ENCODE measurements at places on chromosomes 2 and 18. TPM values are rescaled to one million over a fixed set of nuclear protein-coding genes. Genes with fewer than 3 reads are reported as not detected.

DNA sequence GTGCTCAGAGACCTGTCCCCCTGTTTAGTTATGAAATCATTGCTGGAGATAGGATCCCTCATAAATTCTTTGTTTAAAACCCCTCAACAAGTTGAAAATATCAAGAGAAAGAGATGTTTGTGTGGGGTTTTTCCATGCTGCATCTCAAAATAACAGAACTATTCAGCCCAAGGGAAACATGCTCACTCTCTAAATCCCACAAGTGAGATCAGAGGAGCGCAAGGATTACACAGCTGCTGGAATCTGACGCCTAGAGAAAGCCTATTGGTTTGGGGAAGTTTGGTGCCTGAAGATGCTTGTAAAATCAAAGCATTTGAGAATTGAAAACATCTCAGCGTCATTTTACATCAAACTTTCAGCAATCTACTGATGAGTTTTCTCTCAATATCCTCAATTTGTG lies 7.9 kb downstream of the FSHR start:
- DNase-seq, result no peak
- H3K4me1 ChIP-seq, result no peaks in the 10 kb centered on the region
- H3K27me3 ChIP-seq, result no peaks in the 10 kb centered on the region
- H3K36me3 ChIP-seq, result no peaks in the 10 kb centered on the region

GRCh38 chr2:5548991-5549715 lies 143.0 kb upstream of the SOX11 start:
- no peaks in the 10 kb centered on the region for H3K4me1 ChIP-seq
- H3K27me3 ChIP-seq, result no peaks in the 10 kb centered on the region

DNA sequence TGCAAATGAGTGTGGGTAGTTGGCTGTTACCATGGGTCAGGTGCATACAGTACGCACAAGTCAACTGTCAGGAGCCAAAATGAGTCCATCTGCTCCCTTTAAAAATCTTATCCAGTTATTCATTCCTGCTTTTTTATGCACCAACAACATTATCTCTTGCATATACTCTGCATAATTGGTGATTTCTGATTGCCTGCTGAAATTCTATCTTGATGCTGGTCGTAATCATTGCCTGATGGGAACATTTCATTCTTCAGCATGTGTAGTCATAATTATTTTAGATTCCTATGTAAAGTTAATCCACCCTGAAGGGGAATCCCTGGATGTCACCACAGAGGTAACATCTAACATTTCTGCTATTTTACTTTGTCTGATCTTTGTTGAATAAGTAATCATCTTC lies 102.2 kb upstream of the RND3 start:
- H3K36me3 ChIP-seq, result no peaks in the 10 kb centered on the region
- DNase-seq, result no peak
- no peak overlapping the region for H3K27ac ChIP-seq
- H3K27me3 ChIP-seq, result no peaks in the 10 kb centered on the region
- no peak overlapping the region for H3K4me3 ChIP-seq

DNA sequence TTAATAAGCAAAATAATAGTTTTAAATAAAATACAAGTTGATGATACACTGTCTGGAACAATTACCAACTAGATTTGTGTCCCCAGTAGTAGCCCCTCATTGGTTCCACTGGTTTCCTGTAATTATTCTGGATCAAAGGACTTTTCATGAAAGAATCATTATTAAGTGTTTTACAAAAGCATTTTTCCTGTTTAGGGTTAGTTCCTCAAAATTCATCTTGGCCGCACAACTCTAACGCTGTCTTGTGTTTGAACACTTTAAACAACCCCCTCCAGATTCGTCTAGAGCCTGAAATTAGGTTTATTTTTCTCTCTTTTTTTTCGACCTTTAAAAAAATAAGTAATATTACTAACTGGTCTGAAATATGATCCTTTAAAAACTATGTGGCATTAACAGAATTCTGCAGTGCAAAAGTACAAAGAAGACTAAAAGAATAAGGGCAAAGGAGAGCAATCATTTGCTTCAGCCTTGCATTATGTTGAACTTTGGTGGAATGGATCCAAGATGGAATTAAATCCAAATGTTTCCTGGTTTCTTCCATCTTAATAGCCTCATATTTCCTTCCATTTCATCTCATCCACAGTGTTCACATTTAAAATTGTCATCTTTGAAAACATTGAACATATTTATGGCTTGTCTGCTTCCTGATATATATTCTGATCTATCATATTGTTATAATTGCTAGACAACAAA lies 678.4 kb downstream of the IRS1 start:
- H3K36me3 ChIP-seq, result no peaks in the 10 kb centered on the region
- no peak overlapping the region for H3K27ac ChIP-seq
- no peaks in the 10 kb centered on the region for H3K4me1 ChIP-seq
- DNase-seq, result no peak
- H3K4me3 ChIP-seq, result no peak overlapping the region

GRCh38 chr18:906416-907114 lies 1.9 kb downstream of the ADCYAP1 start:
- no peaks in the 10 kb centered on the region for H3K36me3 ChIP-seq
- peak overlapping the region; percentile 79 for H3K4me3 ChIP-seq
- peaks cover 16% of the 10 kb centered on the region for H3K4me1 ChIP-seq
- H3K27ac ChIP-seq, result no peak overlapping the region
- H3K27me3 ChIP-seq, result peaks cover 73% of the 10 kb centered on the region

DNA sequence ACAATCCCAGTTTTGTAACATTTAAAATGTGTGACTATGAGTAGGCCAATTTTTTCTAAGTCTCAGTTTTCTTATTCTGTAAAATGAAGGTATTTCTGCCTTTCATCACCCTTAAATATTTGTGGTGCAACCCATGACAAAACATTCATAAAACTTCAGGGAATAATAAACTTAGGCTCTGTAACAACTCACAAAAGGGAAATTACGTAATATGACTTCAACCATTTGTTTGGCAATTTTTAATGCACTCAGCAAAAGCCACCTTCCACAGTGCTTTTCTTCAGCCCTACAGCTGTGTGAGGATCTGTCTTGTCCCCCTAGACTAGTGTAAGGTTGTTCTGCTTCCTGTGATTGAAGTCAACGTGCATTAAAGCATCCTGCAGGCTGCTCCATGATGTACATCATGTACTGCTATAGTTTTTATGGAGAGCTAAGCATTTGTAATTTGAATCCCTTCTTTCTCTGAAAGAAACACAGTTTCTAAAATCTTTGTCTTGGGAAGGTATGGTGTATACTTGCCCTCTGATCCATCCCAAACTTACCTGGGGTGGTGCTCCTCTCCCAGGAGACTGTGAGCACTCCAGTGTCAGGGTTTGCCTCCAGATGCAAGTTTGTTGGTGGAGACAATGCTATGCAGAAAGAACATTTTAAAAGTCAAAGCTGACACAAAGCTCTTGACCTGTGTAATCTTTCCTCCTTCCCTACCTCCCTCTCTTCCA lies 39.1 kb downstream of the FN1 start:
- H3K27me3 ChIP-seq, result peaks cover 25% of the 10 kb centered on the region
- no peak for DNase-seq
- no peak overlapping the region for H3K4me3 ChIP-seq
- no peaks in the 10 kb centered on the region for H3K4me1 ChIP-seq
- H3K36me3 ChIP-seq, result no peaks in the 10 kb centered on the region

DNA sequence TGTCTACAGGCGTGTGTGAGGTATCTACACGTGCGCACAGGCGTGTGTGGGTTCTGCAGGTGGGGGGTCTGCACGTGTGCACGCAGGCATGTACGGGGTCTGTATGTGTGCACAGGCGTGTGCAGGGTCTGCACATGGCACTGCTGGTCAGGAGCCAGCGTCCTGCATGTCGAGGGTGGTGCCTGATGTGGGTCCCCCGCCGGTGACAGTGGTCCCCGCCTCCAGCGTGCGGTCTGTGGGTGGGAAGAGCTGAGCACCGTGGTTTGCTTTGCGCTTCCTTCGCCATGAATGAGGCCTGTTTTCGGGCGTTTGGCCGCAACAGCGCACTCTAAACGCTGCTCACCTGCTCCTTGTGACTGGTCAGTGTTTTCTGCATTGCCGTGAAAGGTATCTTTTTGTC lies 57.2 kb downstream of the CTDP1 start:
- DNase-seq, result no peak

DNA sequence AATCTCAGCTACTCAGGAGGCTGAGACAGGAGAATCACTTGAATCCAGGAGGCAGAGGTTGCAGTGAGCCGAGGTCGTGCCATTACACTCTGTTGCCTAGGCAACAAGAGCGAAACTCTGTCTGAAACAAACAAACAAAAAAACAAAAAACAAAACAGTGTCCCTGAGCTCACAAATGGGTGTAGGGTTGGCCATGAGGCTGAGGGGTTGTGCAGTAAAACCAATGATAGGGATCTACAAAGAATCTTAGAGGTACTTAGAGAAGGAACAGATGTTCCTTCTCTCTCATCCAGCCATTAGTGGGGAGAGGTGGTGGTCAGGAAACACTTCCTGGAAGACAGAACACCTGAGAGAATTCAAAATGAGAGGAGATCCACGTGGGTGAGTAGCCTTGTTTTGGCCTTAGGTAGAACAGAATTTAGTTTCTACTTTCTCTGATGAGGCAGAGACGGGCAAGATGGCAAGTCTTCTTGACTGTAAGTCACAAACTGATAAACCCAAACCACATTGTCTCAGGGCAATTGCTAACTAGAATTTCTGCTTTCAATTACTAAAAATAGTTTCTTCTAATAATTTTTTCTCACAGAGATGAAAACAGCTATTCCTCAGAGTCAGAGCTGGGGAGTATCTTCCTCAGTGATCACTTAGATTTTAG lies 61.5 kb upstream of the PPM1B start:
- H3K4me3 ChIP-seq, result no peak overlapping the region
- no peaks in the 10 kb centered on the region for H3K27me3 ChIP-seq
- H3K4me1 ChIP-seq, result peaks cover 20% of the 10 kb centered on the region
- no peaks in the 10 kb centered on the region for H3K36me3 ChIP-seq
- DNase-seq, result no peak

GRCh38 chr18:57585855-57586250 lies 649 bp downstream of the FECH start:
- DNase-seq, result peak; percentile 29
- peak overlapping the region; percentile 75 for H3K27ac ChIP-seq
- no peaks in the 10 kb centered on the region for H3K27me3 ChIP-seq
- peaks cover 27% of the 10 kb centered on the region for H3K4me1 ChIP-seq

GRCh38 chr18:80148326-80149199 lies 39.5 kb downstream of the ADNP2 start:
- H3K4me3 ChIP-seq, result peak overlapping the region; percentile 90
- H3K27me3 ChIP-seq, result peaks cover 19% of the 10 kb centered on the region
- H3K27ac ChIP-seq, result no peak overlapping the region
- H3K4me1 ChIP-seq, result peaks cover 18% of the 10 kb centered on the region

DNA sequence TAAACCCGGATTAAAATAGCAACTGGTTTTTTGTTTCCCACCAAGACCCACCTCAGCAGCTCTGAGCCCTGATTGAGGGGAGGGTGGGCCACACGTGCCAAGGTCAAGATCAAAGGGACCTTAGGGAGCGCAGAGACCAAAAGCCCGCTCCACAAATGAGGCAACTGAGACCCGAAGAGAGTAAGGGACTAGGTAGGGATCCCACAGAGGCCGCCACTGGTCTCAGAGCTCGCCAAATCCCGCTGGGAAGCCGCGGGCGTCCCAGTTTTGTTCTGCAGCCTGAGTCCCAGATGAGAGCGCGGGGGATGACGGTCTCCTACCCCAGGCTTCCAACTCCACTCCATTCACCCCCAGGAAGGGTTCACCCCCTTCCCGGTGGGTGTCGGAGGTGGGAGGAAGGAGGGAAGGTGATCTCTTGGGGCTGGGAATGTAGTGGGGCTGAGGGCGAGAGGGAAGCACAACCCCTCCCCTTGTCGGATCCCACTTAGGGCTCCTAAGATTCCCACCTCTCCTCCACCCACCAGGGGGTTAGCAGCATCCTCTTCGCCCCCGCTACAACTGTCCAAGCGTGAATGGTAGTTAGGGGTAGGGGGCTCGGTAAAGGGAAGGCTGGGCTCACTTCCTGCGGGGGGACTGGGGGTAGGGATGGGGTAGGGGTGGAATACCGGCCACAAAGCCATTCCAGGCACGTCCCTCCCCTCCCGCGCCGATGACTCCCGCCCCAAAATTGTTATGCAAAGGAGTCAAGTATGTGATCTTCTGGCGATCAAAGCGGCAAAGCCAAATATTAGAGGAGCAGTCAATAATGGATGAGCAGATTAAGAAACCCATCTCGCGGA lies 7.3 kb upstream of the EN1 start:
- no peaks in the 10 kb centered on the region for H3K36me3 ChIP-seq
- H3K27ac ChIP-seq, result no peak overlapping the region
- DNase-seq, result no peak
- peak overlapping the region; percentile 81 for H3K4me3 ChIP-seq
- peaks cover 80% of the 10 kb centered on the region for H3K27me3 ChIP-seq
- peaks cover 34% of the 10 kb centered on the region for H3K4me1 ChIP-seq

DNA sequence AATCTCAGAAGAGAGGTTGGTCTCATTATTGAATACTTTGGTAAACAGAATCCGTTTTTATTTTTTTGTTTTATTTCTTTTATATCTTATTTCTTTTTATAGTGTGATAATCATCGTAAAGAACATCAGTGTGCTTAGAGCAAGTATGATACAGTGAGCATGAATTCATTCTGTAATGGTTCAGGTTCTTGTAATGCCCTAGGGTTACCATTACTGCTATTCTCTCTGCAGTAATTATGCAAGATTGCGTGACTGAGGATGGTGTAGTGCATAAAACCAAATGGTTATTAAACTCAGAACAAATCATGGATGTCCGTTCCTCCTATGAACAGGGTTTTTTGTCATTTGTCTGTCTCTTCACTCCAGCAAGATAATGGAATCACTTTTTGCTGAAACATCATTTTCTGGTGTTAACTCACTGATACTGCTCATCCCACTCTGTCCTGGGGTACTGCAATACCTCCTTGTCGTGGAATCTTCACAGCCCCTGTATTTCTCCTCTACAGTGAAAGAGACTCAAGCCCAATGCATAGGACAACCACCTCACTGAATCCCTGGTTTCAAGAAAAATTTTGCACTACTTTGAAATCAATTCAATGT lies 274.8 kb upstream of the ST6GAL2 start:
- no peaks in the 10 kb centered on the region for H3K4me1 ChIP-seq
- no peak overlapping the region for H3K4me3 ChIP-seq
- DNase-seq, result no peak
- no peaks in the 10 kb centered on the region for H3K27me3 ChIP-seq

DNA sequence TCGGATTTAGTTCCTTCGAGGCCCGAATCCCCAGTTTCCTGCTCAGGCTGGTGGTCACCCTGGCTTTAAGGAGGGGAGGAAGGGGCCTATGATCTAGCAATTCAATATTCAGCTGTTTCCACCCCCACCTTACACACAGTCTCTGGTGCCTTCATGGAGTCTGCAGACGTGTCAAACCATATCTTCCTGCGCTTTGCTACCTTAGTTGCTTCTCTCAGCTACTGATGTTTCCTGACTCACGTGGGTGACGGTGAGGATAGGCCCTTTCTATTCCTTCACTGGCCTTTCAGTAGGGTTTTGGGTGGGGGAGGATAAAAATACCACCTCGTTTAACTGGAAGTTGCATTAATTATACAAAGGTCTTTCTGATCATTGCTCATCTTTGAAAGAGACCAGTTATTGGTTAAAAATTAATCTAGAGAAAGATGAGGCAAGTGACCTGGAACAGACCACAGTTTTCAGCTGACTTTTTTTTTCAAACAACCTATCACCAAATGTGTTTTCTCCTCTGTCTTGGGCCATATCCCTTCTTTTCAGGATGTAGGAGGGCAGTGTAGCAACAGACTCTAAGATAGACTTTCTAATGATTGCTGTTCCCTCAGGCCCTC lies 49.7 kb downstream of the SH2D6 start:
- no peak for DNase-seq
- H3K4me3 ChIP-seq, result no peak overlapping the region
- H3K4me1 ChIP-seq, result no peaks in the 10 kb centered on the region

Gene SMC6
- total RNA-seq, result 31.0 TPM

Gene UGT1A8
- total RNA-seq, result not detected

Gene ASB18
- not detected for total RNA-seq

Gene IL18R1
- total RNA-seq, result 68.0 TPM

Gene AGXT
- not detected for total RNA-seq

Gene LRP1B
- total RNA-seq, result not detected

Gene CDH7
- not detected for total RNA-seq

Gene EXOC6B
- 10.4 TPM for total RNA-seq

Measured in activated T-cell treated with anti-CD3 and anti-CD28 coated beads, Interleukin-2, amount 50 U/mL, for 72 hours (primary cell).